ENCODE measurements at places on chromosomes 16 and 17. TPM values are rescaled to one million over a fixed set of nuclear protein-coding genes. Genes with fewer than 3 reads are reported as not detected.

The KRTAP4-16 gene
- total RNA-seq: not detected

The HP gene
- 8.7 TPM for total RNA-seq

The KRT36 gene
- not detected for total RNA-seq

The MIF4GD gene
- 40.0 TPM for total RNA-seq

The TMIGD1 gene
- not detected for total RNA-seq

The ATP2C2 gene
- not detected for total RNA-seq

The SLC52A1 gene
- not detected for total RNA-seq

The CASKIN1 gene
- total RNA-seq: 0.33 TPM

The PRSS36 gene
- not detected for total RNA-seq

The PRR29 gene
- total RNA-seq: not detected

The TRAPPC1 gene
- 173 TPM for total RNA-seq

The CHST4 gene
- 0.82 TPM for total RNA-seq

The MT3 gene
- total RNA-seq: not detected

The ITGAX gene
- 30.0 TPM for total RNA-seq

The SLC6A2 gene
- not detected for total RNA-seq

The SYNGR3 gene
- 16.4 TPM for total RNA-seq

The LYRM9 gene
- 4.7 TPM for total RNA-seq

The ASGR2 gene
- total RNA-seq: 0.37 TPM

The TMC8 gene
- 128 TPM for total RNA-seq

The NLRC5 gene
- total RNA-seq: 105 TPM

The FLOT2 gene
- total RNA-seq: 291 TPM

The RNU2-1 gene
- total RNA-seq: 10,813 TPM

The CNEP1R1 gene
- 13.7 TPM for total RNA-seq

The ORAI3 gene
- 17.3 TPM for total RNA-seq

The GDPD3 gene
- total RNA-seq: 3.3 TPM

The BMERB1 gene
- 0.44 TPM for total RNA-seq

The MYH1 gene
- not detected for total RNA-seq

The ATP2A1 gene
- total RNA-seq: 0.96 TPM

The USH1G gene
- 0.05 TPM for total RNA-seq

The GCGR gene
- total RNA-seq: not detected

The ANKS4B gene
- total RNA-seq: 0.08 TPM
